ENCODE measurements at places on chromosomes 1 and 21.

DNA sequence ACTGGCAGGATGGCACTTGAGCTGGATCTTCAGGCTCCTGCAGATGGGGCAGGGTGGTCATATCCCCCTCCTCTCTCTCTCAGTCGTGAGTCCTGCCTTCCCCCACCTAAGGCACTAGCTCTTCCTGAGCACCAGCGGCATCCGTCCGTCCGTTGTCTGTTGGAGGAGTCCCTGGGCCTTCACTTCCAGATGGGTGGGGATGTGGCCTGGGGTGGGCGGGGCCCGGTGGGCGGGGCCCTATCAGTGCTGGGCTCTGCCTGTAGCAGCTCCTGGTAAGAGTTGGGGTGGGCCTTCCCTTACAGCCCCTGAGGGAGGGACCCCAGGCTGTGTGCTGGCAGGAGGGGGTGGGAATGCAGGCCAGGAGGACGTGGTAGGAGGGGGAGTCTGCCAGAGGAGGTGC, 10.3 kb downstream of the LDLRAD2 start:
- no peak for DNase-seq

DNA sequence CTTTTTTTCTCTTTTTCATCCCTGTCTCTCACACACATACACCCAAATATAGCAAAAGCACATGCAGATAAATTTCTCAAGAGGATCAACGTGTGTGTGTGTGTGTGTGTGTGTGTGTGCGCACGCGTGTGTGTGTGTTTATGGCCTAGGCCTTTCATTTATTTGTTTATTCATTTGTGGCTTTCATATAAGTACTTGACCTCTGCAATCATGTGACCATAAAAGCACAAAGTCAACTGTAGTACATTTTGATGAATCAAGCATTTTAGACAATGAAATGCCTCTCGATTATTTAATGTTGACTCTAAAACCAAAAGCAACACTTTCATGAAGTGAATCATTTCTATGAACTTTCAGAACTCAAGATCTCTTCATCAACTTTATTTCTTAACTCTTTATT, 194.1 kb upstream of the ADGRL2 start:
- no peak for DNase-seq

- no peak for DNase-seq
Measured at GRCh38 chr21:35540950-35541638, 492.0 kb upstream of the RUNX1 start.

DNA sequence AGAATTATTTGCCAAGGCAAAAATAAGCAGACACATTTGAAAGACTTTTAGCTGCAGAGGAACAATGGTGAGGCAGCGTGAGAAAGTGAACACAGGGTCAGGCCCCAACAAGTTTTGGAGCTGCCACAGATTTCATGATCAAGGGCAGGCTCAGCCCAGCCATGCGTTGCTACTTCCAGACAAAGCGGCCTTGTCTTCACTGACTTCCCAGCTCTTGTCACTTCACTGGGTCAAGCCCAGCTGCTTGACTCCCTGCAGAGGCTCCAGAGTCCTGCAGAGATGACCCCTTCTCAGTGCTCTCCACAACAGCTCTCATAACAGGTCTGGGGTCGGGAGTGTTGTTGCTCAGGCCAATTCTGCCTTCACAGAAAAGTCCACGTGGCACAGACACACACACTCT, 35.8 kb downstream of the HHAT start:
- DNase-seq: no peak

- no peak for DNase-seq
Measured at GRCh38 chr1:40766017-40766416, 17.6 kb upstream of the KCNQ4 start.

DNA sequence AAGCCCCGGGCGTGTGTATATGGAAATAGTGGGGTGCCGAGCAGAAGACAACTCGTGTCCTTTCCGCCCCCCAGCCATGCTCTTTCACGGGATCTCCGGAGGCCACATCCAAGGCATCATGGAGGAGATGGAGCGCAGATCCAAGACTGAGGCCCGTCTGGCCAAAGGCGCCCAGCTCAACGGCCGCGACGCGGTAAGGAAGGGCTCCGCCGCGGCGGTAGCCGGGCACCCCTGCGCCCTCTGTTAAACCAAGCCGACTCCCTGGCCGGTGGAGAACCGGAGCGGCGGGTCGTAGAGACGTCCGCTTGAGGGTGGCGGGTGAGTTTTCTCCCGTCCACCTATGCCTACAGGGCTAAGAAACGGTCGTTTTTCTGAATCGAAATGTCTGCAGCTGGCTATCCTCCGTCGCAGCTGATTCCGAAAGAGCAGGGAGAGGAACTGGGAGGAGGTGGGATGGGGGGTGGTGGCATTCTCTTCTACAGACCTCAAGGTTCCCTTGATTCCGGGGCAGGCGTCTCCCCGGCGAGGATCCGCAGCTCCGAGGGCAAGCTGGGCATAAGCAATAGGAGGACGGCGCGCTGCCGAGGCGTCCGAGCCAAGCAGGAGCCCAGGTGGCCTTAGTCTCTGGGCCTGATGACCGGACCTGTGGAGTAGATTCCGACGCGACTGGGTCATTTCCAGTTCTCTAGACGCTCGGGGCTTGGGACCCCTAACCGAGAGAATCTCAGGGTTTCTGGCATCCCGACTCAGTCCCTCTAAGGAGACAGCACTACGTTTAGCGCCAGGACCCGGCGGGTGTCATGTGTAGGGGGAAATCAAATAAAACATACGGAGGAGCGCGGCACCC, 856 bp downstream of the LHX9 start:
- DNase-seq: no peak

DNA sequence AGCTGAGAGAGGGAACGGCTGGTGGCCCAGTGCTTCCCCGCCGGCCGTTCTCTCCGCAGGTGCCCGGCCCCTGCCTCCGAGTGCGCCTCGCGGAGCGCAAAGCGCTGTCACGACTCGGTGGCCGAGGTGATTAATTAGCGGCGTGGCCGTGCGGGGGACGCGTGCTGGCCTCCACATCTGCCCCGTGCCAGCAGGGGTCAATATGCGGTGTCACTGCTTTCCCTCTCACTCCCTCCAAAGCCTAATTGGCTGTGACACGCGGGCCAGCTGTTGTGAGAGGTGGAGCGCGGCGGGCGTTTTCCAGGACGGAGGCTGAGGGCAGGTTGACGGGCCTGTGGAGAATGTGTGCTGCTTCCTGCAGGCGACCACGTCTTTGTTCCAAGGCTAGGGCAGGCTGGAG, 239.0 kb downstream of the LMX1A start:
- DNase-seq: no peak

DNA sequence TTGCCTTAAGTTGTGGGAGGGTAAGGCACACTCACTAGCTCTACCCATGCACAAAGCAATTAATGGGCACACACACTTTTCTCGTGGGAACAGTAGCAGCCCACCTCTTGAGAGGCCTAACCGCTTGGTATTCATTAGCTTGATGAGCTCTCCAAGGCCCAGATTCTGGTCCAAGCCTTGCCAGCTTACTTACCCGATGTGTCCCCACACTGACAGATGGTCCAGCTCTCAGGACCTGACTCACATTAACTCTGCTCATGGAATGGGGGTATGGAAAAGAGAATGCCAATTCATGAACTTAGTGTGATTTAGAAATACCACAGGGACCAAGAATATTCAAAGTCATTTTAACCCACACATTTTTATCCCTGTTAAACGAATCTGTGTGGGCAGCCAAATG, 106.8 kb upstream of the CACHD1 start:
- no peak for DNase-seq

GRCh38 chr1:200732438-200732837, 6.3 kb upstream of the CAMSAP2 start:
- no peak for DNase-seq

GRCh38 chr1:81597720-81598426, 202.9 kb upstream of the ADGRL2 start:
- DNase-seq: no peak

GRCh38 chr21:28269173-28269572, 723.5 kb downstream of the LTN1 start:
- no peak for DNase-seq

DNA sequence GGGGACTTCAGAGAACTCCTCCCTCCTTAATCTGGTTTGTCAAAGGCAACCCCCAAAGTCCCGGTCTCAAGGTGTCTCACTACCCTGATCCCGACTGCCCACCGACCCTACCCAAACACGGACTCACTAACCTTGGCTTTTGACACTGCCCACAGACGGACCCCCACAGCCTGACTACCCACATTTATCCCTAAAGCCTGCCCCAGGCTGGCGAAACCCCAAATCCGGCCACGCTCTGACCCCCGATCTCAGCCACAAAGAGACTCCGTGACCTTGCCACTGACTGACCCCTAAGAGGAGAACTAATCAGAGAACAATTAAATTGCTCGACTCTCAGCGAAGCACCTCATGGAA, 5.2 kb downstream of the ID3 start:
- DNase-seq: no peak

- DNase-seq: no peak
Measured at GRCh38 chr1:235821361-235821981, 45.2 kb downstream of the LYST start.

- no peak for DNase-seq
Measured at GRCh38 chr1:202586871-202587270, 123.4 kb downstream of the SYT2 start.

GRCh38 chr1:56836359-56836758, 17.2 kb upstream of the FYB2 start:
- DNase-seq: no peak

DNA sequence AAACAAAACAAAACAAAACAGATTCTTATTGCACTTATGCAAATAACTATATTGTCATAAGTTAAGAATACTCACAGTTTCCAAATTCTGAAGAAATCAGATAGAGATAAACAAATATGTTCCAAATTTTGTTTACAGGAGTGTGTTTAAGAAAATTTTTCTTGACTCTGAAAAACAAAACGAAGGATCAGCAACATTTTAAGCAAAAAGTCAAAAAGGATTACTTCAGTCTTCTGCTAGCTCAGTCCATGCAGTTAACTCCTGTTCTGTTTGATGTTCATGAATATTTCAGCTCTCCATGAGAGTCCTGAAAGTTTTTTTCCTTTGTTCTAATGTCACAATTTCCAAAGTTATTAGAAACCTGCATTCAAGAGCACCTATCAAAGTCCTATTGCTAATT, 33.2 kb upstream of the KLF18 start:
- DNase-seq: no peak
